ENCODE measurements at places on chromosomes 1 and 21. TPM values are rescaled to one million over a fixed set of nuclear protein-coding genes. Genes with fewer than 3 reads are reported as not detected.
A peak's percentile ranks its signal among the peaks of the same experiment; 100 is the strongest.

GRCh38 chr1:56137521-56138505 is 441.6 kb downstream of the PLPP3 start:
- no peak overlapping the region for H3K4me3 ChIP-seq
- no peaks in the 10 kb centered on the region for H3K27me3 ChIP-seq
- no peaks in the 10 kb centered on the region for H3K4me1 ChIP-seq
- no peaks in the 10 kb centered on the region for H3K36me3 ChIP-seq

GRCh38 chr1:6688757-6689156 is 12.9 kb downstream of the DNAJC11 start:
- no peak overlapping the region for H3K4me3 ChIP-seq
- H3K27ac ChIP-seq, result no peak overlapping the region
- peaks cover 10% of the 10 kb centered on the region for H3K4me1 ChIP-seq
- H3K27me3 ChIP-seq, result no peaks in the 10 kb centered on the region
- no peaks in the 10 kb centered on the region for H3K36me3 ChIP-seq

DNA sequence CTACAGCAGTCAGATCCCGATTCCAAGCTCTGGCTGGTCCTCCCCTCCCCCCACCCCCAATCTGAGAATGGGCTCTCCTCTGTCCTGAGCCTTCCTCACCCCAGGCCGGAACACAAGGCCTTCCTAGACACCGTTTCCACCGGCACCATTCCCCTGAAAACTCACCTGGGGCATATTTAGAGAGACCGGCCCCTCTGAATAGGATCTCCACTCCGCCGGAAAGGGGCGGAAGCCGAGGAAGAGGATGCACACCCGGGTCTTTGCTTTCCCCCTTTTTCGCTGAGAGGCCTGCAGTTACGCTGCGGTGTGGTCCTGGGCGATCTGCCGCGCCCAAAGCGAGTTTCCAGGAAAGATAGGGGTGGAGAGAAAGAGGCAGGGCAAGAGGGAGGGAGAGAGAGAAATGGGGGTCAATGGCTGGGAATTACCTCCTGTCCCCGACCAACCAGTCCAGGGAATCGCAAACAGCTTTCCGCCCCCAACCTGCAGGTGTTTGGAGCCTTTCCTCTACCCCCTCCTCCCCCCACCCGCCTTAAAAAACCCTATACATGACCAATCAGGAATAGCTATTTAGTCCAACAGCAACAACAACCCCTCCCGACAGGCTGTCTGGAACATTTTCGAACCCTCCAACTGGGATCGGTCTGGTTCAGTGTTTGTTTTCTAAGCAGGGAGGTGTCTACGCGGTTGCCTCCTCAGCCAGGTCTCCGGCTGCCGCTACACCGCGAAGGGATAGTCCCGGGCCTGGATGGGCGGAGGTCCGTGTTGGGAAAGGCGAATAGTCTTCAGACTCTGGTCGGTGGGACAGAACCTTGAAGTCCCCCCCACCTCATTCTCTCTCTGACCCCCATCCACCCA is 2.8 kb downstream of the TAL1 start:
- H3K36me3 ChIP-seq, result no peaks in the 10 kb centered on the region
- H3K4me1 ChIP-seq, result peaks cover 23% of the 10 kb centered on the region
- DNase-seq, result no peak
- peaks cover 80% of the 10 kb centered on the region for H3K27me3 ChIP-seq
- H3K4me3 ChIP-seq, result no peak overlapping the region

DNA sequence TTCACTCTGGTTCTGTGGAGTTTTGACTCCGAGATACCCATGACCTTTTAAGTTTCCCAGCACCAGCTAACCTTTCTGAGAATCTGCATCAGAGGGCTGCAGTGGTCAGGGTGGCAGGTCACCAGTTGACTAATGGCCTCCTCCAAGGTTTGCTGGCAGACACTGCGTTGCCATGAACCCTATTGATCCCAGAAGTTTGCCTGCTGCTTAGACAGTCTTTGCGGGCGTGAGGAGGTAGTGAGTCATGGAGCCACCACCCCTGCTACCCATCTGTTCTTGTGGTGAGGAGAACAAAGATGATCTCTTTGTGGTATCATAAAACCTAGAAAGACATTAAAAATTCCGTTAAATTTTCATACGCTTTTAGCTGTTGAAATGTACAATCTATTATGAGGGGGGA is 180.4 kb downstream of the FGGY start:
- peaks cover 19% of the 10 kb centered on the region for H3K4me1 ChIP-seq
- no peaks in the 10 kb centered on the region for H3K27me3 ChIP-seq
- H3K27ac ChIP-seq, result peak overlapping the region; percentile 75
- H3K36me3 ChIP-seq, result no peaks in the 10 kb centered on the region

The ADCY10 gene
- total RNA-seq, result 0.19 TPM

DNA sequence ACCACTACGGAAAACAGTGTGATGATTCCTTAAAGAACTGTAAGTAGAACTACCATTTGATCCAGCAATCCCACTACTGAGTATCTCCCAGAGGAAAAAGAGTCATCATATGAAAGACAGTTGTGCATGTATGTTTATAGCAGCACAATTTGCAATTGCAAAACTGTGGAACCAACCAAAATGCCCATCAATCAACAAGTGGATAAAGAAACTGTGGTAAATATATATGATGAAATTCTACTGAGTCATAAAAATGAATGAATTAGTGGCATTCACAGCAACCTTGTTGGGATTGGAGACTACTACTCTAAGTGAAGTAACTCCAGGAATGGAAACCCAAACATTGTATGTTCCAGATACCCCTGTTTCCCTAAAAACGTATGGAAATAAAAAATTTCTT is 337.0 kb upstream of the PTBP2 start:
- no peak overlapping the region for H3K27ac ChIP-seq
- H3K36me3 ChIP-seq, result no peaks in the 10 kb centered on the region
- DNase-seq, result no peak
- no peaks in the 10 kb centered on the region for H3K27me3 ChIP-seq
- no peak overlapping the region for H3K4me3 ChIP-seq
- no peaks in the 10 kb centered on the region for H3K4me1 ChIP-seq

DNA sequence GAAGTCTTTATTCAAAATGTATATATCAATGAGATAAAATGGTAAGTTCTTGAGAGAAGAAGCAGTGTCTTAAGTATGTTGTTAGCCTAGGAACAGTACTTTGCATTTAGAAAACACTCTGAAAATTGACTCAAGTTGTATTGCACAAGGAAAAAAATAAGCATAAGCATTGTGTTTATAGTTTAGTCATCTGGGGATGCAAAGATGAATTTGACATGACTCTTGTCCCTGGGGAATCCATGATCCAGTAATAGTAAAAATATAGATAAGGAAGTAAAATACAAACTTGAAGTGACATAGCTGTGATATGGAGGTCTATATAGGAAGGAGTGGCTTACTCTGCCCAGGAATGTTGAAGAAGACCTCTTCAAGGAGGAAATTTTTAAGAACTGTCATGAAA is 185.0 kb upstream of the PTBP2 start:
- no peak overlapping the region for H3K4me3 ChIP-seq
- no peak for DNase-seq
- no peak overlapping the region for H3K27ac ChIP-seq
- H3K36me3 ChIP-seq, result no peaks in the 10 kb centered on the region
- no peaks in the 10 kb centered on the region for H3K4me1 ChIP-seq

DNA sequence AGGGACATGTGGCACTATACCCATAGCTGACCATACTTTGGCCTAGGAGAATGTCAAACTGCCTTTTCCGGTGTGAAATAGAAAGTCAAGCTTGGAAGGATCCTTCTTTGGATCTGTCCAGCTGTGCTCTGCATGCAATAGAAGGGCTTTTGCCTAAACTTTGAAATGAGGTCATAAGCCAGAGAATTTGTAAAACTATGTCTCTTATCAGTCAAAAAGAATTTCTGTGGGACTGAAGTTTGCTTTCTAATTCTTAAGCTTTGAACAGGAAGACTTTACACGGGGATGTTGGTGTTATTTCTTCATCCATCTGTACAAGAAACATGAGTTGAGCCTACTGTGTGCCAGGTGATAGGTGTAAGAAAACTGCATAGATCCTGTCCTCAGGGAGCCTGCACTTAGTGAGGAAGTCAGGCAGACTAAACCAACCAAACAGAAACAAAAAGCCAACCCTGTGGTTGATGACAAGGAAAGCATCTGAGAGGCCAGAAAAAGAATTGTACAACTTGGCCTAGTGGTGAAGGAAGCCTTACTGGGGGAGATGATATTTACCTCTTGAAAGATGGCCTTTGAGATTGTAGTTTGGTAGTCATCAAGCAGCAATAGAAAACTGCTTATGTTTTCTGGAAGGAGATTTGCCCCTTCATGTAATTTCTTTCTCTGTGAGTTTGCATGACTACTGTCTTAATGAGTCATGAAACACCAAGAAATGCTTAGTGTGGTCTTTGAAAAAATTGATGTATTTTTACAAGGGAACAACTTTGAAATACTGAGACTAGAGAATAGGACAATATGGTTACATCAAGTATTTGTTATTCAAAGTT is 24.8 kb downstream of the TGFB2 start:
- H3K27me3 ChIP-seq, result peaks cover 28% of the 10 kb centered on the region
- DNase-seq, result no peak
- no peak overlapping the region for H3K4me3 ChIP-seq
- no peaks in the 10 kb centered on the region for H3K36me3 ChIP-seq
- H3K27ac ChIP-seq, result no peak overlapping the region

The CHI3L1 gene
- total RNA-seq, result not detected

DNA sequence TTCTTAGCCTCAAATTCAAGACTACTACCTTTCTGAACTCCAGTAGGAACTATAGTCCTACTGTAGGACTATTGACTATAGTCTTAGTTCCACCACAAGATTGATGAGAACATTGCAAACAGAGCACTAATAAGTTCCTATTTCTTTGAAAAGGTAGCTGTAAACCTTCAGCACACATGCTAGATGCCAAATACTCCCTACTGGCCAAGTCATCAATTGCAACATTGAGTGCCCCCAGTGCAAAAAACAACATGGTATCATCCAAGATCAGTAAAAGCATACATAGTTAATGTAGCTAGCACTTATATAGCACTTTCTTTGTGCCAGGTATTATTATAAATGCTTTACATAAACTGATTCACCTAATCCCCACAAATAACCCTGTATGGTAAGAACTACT is 99.8 kb downstream of the MRPL39 start:
- H3K36me3 ChIP-seq, result peaks cover 17% of the 10 kb centered on the region
- no peak for DNase-seq
- peaks cover 46% of the 10 kb centered on the region for H3K4me1 ChIP-seq

DNA sequence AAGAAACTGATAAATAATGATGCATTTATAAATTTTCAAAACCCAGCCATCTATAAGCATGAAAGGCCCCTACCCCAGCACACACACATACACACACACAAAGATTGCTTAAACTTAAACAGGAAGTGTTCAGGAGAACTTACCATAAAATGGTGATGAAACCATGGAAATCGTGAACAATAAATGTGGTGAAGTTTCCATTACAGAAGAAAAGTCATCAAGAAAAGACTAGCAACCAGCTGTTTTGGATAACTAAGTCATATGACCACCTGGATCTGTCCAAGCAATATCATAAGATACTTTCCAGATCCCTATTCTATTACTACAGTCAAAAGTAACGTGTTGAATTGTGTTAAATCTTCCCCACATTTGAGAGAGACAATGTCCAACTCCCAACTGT is 24.1 kb downstream of the RGS5 start:
- peaks cover 2% of the 10 kb centered on the region for H3K27me3 ChIP-seq
- DNase-seq, result no peak
- H3K4me3 ChIP-seq, result no peak overlapping the region
- no peaks in the 10 kb centered on the region for H3K36me3 ChIP-seq

DNA sequence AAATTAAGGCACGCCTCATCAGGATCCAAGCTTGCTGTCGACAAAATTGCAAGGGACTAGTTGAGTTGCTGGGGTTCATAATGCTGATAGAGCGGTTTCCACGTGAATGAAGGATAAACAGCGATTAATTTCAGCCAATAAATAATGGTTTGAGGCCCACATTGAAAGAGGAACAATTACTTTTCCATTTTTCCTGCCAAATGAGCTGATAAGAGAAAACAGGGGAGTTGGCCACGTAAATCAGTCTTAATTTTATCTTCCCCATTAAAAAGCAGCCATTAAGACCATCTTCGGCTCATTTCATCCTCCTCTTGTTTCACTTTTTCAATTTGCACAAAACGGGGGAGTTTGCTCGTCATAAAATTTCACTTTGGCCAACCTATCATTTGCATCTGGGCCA is 235.5 kb upstream of the RRP15 start:
- H3K27me3 ChIP-seq, result no peaks in the 10 kb centered on the region
- H3K4me3 ChIP-seq, result no peak overlapping the region
- no peak for DNase-seq

DNA sequence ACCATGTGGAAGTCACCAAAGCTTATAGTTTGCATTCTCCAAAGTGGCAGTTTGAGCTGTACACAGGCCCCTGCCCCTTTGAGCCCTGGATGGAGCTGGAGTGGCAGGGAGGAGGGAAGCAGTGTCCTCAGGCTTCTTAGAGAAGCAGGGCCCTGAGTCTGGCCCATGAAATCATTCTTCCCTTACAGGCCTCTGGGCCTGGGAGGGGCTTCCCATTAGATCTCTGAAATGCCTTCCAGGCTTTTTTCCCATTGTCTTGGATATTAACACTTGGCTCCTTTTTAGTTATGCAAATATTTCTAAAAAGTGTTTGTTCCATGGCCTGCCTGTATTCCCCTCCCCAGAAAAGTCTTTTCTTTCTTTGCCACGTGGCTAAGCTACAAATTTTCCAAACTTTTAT is 10.0 kb upstream of the TRIM67 start:
- H3K4me3 ChIP-seq, result no peak overlapping the region
- H3K27me3 ChIP-seq, result peaks cover 40% of the 10 kb centered on the region
- H3K4me1 ChIP-seq, result no peaks in the 10 kb centered on the region

Measured in activated CD4-positive, alpha-beta T cell treated with anti-CD3 and anti-CD28 coated beads, Interleukin-2, amount 10 ng/mL, durations not matched to agents 24 days and 14 days (primary cell).